ENCODE measurements at places on chromosomes 2 and 18.

DNA sequence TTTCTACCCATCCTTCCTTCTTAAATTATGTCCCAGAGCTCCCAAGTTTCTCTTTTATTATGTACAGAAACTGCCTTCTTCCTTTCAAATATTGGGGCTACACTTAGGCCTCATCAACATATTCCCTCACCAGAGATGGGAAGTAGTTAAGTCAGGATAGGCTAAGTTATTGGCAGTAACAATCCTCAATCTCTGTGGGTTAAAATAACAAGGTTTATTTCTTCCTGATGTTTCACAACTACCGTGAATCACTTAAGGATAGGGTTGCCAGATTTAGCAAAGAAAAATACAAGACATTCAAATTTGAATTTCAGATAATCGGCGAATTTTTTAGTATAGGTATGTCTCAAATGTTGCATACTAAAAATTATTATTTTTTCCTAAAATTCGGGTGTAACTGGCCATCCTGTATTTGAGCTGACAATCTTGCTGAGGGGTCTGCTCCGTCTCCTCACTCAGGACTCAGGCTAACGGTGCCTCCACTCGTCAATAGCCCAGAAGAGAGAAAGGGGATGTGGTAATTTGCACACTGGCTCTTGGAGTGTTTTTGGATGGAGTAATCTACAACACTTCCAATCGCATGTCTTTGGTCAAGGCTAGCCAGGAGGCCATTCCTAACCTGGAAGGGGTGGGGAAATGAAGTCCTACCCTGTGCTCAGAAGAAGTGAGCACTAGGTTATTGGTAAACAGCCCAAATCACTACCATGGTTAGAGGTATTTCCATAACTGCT is 91.7 kb downstream of the ACTR3 start:
- DNase-seq: no peak

GRCh38 chr2:69464575-69464974 is 27.3 kb upstream of the NFU1 start:
- peak; percentile 85 for DNase-seq

DNA sequence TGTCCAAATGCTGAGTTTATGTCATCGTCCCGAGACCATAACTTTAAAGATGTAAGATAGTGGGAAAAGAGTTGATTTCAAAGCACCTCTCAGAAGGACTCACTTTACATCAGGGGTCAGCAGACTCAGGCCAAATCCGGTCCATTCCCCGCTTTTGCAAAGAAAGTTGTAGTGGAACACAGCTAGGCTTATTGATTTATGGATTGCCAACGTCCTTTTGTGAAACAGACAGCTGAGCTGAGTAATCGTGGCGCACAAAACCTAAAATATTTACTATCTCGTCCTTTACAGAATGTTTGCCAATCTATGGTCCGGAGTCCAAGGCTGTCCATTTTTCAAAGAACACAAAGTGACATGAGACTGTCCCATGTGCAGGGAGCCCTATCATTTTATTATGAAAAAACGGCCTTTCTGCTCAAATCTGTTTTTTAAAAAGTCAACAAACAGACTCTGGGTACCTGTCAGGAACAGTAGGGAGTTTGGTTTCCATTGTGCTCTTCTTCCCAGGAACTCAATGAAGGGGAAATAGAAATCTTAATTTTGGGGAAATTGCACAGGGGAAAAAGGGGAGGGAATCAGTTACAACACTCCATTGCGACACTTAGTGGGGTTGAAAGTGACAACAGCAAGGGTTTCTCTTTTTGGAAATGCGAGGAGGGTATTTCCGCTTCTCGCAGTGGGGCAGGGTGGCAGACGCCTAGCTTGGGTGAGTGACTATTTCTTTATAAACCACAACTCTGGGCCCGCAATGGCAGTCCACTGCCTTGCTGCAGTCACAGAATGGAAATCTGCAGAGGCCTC is at the start of gene IL1RN:
Gene IL1RN (plus strand): TSS at position 754 of the 801 bp plus-strand sequence. CDS start 27 bp downstream, at position 781.
- peak; percentile 57 for DNase-seq

- no peak for DNase-seq
These were observed 70.6 kb downstream of the RPE start for GRCh38 chr2:210072922-210073509.

DNA sequence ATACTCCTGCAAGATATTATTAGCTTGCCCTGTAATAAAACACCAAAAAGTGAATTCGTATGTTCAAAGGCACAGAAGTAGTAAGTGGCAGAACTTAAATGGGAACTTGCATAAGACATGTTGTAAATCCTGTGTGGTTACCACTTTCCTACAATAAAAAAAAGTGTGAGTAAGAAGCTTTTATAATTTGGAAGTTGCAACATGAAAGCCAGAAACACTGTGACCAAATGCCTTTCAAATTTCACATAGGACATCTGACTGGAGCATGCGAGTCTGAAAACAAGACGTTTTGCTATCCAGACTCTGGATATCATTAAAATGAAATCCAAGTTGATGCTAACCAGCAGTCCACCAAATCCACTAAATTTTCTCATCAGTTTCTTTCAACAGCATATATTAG is 886.2 kb upstream of the NRXN1 start:
- DNase-seq: no peak

- no peak for DNase-seq
These were observed 7.0 kb upstream of the BMP10 start for GRCh38 chr2:68878071-68878711.

DNA sequence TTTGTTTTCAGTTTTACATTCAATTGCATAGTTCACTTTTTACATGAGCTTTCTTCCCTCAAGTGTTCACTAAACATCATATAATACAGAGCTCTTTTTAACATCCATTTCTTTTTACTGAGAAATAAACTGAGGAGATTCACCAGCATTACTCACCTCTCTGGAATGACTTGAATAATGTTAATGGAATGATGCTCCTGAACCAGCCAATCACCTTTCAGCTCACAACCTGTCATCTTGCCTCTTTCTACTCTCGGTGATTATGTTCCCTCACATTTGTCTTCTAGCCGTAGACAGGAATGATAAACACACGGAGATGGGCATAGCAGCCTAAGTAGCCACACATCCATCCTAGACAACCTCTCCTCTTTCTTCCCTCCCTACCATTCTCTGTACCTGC is 301.7 kb downstream of the PAX3 start:
- DNase-seq: no peak

DNA sequence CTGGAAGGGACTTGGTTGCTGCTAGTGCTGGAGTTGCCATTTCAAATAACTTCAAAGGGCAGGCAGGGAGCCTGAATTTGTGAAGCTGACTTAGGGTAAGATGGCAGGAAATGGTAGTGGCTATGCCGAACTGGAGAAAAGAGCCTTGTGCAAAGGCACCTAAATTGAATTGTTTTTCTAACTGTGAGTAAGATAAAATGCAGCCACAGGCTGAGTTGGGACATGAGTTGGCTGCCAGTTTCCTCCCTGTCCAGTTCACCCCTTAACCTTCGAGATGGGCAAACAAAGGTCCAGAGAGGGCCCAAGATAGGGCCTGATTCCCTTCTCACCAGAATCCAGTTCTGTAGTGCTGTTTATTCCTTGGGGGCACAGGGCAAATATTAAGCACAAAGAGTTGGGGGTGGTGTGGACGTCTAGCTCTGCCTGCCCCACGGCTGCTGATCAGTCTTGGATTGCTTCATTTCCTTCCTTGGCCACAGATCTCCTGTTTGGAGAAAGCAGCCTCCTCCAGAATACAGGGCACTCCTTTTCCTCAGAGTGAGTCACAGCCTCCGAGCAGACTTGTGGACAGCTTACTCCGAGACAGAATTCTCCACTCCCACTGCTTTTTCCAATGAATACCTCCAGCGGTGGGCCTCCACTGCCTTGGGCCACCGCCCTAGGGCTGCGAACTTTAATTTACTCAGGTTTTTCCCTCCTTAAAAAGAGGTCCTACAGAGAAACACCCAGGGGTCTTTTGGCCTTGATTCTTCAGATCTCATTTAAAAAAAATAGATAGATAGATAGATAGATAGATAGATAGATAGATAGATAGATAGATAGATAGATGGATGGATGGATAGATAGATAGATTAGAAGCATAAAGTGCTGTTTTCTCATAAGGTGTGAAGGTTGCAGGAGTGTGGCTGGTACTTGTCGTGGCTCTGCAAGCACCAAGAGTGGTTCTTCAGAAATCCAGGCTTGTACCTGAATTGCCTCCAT is 18.4 kb upstream of the SLC20A1 start:
- peak; percentile 88 for DNase-seq

GRCh38 chr2:191115391-191115790 is 35.4 kb downstream of the STAT4 start:
- no peak for DNase-seq

DNA sequence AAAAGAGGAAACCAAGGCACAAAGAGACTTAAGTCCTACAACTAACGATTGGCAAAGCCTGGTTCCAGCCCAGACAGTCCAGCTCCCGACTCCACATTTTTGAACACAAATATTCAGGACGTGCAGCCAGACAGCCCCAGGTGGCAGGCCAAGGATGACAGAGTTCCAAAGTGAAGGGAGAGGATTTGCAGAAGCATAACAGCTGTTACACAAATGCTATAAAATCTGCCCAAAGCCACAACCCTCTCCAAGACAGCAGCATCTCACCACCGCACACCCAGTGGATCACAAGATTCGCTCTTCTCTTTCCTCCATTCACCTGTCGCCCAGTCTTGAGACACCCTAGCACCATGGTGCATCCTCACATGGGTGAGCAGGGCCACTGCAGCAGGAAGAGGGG is 227.1 kb upstream of the ID2 start:
- DNase-seq: no peak

DNA sequence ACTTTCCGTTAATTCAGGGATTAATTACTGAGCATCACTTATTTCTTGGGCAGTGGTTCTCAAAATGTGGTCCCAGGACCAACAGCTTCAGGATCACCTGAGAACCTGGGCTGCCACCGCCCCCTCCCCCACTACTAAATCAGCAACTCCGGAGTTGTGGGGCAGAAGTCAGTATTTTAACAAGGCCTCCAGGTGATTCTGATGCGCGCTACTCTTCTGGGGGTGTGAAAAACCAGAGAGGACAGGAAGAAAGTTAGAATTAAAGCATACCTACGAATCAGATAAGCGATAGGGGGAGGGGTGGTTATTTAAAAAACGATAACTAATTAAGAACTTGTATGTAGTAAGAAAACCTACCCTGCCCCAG is 319 bp downstream of the ZSCAN30 start:
- DNase-seq: no peak

DNA sequence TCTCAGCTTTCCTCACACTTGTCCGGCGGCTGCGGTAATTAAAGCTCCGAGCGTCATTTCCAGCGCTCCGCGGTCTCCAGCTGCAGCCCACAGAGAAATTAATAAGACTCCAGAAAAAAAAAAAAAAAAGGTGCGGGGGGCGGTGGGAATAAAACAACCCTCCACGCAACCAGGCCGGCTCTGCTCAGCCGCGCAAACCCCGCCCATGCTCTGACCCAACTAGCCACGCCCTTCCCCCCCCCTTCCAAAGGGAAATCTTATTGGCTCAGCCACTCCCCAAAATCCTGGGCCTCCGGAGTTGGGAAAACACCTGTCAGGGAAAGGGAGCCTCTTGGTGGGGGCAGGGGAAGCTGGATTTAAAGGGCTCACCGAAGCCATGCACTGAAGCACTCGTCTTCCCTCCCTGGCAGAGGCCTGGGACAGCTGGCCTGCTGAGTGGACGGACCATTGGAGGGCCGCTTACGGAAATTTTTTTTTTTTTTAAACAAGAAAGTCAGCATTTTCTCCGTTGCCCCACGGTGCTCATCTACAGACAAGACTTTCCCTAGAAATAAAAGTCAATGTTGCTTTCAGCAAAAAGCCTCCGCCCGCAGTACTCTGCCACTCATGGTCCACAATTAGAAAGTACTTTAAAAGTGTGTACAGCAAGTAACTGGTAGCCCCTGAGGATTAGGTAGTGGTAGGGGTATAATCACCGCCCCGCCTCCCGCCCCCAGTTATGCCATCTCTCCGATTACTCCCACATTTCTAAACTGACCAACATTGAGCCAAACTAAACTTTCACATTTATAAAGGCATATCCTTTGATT is 674 bp upstream of the ERBB4 start:
- no peak for DNase-seq

GRCh38 chr2:241770185-241770935 is 6.3 kb upstream of the GAL3ST2 start:
- peak; percentile 53 for DNase-seq

DNA sequence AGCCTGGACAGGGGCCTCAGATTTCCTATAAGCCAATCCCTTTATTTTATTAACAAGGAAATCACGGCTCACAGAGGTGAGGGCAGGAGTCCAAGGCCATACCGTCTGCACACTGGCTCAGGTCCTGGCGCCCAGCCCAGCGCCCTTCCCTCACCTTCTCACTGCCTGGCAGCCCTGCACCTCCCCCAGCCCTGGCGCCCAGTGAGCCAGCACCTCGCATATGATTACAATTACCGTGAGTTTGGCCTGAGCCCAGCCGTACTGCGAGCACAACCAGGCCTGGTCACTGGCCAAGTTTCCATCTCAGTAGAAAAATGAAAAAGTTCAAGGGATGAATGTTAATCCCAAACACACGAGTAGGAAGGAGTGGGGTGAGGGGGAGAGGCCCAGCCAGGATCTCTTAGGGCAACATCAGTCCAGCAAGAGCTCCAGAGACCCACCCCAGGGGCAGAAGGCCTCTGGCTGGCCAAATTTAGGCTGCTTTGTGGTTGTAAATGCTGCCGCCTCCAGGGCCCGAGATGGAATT is 68.4 kb downstream of the MCFD2 start:
- peak; percentile 91 for DNase-seq

- DNase-seq: peak; percentile 60
These were observed 469.3 kb upstream of the RAB12 start for GRCh38 chr18:8139891-8140406.

- no peak for DNase-seq
These were observed 57.7 kb downstream of the CCDC93 start for GRCh38 chr2:117956036-117956796.

DNA sequence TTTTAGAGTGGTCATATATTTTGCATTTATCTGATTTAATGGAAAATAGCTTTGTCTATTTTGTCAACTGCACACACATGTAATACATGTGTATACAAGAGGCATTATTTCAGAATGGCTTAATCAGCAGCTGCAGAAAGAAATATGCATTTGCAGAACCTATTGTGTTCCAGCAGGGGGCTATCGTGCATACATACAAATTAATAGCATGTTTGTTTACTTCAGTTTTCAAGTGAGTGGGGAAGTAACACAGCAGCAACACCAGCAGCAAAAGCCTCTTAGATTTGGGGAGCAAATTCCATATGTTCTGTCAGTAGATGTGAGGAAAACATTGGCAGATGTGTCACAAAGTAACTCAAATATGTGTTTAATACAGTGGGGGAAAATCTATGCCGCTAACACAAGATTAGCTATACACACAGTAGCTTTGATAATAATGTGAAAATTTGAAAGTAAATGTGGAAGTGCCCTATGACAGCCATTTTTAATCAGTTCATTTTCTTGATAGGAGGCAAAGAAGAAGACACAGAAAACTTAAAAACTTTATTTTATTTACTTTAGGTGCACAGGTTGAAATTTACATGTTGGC is 218.1 kb downstream of the WDR7 start:
- no peak for DNase-seq
